ENCODE measurements at places on chromosomes 7 and 10.

DNA sequence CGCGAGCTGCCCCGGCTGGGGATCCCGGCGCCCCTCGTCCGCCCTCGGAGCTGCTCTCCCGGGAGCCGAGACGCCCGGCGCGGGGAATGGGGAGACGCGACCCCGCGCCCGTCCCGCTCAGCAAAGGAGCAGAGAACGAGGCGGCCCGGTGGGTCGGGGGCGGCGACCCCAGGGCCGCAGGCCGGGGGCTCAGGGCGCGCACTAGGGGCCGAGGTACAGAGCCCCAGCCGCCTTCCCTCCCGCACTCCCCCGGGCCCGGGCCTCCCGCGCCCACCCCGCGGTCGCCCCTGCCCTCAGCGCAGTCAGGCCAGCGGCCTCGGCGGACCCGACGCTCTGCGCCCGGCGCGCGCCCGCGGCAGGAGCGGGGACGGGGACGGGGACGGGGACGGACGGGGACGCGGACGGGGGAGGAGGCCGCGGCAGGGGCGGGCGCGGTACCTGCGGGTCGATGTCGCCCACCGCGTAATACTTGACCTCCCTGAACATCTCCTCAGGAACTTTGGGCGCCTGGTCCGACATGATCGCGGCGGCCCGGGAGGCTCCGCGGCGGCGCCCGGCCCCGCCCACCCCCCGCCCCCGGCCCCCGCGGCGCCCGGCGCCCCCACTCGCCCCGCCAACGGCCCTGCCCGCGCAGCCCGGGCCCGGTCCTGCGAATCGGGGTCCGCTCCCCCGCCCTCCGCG lies 373 bp downstream of the PAXIP1 start:
- no peak for DNase-seq

DNA sequence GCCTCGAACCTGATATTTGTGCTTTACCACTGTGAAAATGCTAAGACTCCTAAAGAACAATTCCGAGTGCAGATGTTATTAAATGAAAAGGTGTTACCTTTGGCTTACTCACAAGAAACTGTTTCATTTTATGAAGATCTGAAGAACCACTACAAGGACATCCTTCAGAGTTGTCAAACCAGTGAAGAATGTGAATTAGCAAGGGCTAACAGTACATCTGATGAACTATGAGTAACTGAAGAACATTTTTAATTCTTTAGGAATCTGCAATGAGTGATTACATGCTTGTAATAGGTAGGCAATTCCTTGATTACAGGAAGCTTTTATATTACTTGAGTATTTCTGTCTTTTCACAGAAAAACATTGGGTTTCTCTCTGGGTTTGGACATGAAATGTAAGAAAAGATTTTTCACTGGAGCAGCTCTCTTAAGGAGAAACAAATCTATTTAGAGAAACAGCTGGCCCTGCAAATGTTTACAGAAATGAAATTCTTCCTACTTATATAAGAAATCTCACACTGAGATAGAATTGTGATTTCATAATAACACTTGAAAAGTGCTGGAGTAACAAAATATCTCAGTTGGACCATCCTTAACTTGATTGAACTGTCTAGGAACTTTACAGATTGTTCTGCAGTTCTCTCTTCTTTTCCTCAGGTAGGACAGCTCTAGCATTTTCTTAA lies 47.7 kb downstream of the MINPP1 start:
- DNase-seq = no peak

GRCh38 chr10:90179696-90180407 lies 478.5 kb downstream of the KIF20B start:
- DNase-seq = no peak

DNA sequence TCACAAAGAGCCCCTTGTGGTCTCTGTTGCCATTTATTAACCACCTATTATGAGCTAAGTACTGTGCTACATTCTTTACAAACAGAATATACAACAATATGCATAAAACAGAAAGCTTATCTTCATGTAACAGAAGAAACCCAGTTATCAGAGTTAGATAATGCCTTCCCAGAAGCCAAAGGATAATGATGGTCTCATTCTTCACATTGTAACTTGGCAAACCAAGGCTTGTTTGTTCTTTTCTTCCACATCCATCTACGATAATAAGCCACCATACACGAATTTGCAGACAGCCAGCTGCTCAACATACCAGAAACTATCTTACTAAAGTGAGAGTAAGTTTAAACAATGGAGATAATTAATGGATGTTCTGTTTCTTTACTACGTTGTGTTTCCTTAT lies 127.6 kb downstream of the NEBL start:
- DNase-seq = no peak

GRCh38 chr7:99920149-99920548 lies 819 bp upstream of the TRIM4 start:
- DNase-seq = no peak

DNA sequence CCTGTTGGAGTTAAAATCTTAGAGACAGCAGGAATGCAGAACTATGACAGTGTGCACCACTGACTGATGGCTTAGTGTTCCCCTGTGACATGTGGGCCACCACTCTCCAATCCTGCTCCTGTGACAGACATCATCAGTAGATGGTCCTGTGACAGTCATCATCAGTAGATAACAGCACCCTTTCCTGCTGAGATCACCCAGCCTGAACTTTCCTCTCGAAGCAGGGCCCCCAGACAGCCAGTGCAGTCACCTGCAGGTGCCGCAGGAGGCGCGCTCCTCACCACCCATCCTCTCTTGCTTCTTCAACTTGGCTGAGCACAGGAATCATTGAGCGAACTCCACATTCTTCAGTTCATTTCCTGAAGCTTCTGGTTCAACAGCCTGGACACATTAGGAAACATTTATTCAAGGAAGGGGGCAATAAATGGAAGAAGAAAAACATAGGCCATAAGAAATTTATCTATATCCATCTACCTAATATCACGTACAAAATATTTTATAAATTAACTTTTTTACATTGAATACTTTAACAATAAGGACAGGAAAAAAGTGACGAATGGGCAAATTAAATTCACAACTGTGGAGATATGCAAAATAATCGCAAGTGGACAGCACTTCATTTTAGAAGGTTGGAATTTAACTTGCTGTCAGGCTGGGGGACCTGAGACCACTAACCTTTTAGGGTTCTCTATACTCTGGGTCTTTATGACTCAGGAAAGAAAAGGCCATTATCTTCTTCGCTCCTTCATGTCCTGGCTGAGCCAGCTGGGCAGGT lies 32.0 kb upstream of the MKI67 start:
- no peak for DNase-seq

DNA sequence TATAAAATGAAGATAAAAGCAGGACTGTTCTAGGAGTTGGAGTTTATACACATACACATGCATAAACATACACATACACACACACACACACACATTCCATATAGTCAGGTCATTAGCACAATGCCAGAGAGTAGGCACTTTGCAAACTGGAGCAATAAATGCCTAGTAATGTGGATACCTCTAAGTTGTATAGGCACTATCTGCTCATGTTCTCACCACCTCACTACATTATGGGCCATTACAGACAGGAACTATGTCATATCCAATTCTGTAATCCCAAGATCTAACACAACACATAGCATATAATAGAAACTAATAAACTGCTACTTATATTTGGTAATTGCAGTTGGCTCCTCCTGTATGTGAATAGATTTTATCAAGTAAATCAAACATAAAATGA lies 115.6 kb downstream of the GRM8 start:
- no peak for DNase-seq

- no peak for DNase-seq
Observed at GRCh38 chr10:33111488-33112051, 153.5 kb upstream of the ITGB1 start.

- no peak for DNase-seq
Observed at GRCh38 chr7:158731761-158732160, 27.2 kb upstream of the NCAPG2 start.

GRCh38 chr10:122232769-122233168 lies 38.3 kb upstream of the BTBD16 start:
- DNase-seq = no peak

DNA sequence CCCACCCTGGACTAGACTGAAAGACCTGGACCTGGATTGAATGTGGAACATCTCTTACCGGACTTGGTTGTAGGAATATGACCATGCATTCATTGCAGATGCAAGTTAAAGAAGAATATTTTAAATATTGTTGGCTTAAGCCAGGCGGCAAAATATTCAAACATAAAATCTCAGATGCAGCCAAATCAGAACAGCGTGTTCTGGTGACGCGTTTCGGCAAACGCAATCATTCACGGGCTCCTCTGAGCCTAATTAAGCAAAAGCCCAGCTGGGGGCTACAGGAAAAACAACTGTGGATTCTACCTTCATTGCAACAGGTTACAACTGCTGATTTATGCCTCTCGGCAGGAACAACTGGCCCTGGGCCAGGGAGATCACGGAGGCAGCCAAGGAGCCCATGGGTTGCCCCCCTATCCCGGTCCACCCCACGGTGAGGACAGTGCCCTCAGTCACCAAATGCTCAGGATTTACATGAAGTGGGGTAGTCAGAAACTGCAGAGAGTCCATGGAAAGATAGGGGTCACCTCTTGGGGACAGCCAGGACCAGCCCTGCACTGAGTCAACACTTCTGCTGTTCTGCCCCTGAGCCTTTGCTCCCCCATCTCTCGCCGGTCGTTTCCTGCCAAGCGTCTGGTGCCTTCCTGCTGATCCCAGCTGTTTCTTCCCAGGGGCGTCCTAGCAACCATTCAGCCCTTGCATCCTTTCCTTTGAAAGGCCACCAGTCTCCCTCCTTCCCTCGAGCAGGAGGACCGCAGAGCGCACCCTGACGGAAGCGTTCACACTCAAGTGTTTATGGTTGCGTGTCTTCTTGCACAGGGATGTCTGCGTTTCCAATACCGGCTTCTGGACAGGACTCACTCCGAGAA lies 64.4 kb upstream of the SFMBT2 start:
- no peak for DNase-seq

DNA sequence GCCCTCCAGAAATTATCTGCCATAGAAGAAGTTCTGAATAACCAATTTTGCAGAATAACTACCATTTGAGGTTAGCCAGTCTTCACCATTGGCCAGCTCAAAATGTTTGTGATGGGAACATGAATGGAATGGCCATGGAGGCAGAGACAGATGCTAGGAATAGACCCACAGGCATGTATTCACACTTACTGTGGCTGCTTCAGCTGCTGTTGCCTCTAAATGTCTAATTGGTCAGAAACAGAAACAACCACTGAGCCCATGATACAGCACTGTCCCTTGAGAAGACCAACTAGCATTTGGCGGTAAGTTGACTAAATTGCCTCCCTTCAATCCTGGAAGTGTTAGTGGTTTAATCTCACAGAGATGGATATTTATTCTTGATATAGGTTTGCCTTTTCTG lies 38.6 kb upstream of the TAS2R16 start:
- no peak for DNase-seq

Measured in cortex of kidney (tissue), 1 donor.